ENCODE measurements at places on chromosomes 1 and 21.

GRCh38 chr1:3671371-3672180, 19.3 kb downstream of the TP73 start:
- DNase-seq = no peak

DNA sequence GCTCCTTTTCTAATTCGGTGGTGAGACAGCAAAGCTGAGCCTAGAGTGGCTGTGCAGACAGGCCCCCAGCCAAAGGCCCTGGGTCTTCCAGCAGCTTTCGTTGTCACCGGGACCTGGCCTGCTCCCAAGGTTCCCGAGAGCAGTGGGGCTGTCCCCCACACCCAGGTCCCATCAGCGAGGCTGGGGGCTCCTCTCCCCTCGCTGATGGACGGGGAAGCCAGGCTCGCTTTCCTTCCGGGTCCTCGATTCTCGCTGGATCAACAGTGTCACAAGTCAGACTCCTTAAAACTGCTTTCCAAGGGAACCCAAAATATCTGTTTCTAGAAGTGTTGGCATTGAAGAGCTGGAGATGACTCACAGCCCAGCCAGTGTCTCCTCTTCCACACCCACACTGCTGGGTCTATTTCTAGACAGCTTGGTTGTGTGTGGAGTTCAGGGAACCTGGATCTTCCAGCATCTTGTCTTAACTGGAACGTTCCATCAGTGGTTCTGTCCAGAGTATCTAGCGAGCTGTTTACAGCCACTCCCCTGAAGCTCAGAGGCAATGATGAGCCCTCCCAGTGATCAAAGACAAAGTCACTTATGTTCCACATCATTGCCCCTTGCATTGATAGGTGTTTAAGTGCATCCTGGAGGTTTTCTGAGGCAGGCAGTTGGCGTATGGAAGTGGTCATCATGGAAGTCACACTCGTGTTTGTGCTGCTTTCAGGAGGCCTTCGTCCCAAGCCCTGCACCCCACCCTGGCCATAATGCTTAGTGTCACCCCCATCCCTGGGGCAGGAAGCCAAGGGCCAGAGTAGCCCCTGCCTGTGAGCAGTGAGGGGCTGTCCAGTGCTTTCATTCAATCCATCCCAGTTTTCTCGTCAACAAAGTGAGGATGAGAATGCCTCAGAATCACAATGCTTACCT, 35.2 kb downstream of the RRP1 start:
- DNase-seq = no peak

GRCh38 chr1:97304366-97304765, 582.8 kb downstream of the PTBP2 start:
- no peak for DNase-seq

DNA sequence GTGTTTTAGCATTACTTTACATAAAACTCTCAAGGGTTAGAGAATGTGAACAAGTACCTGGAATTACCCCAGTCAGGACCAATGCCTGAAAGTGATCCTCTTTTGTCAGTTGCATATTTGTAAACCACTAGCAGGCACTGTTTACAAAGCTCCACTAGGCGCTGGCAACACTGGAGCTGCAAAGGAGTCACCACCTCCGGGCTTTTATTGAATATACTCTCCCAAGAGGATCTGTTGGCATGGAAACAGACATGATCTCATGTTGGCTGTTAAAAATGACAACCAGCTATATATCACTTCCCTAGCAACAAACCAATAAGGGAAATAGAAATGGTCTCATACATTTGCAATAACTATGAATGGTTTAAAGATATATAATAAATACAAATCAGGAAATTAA, 116.0 kb downstream of the TTLL7 start:
- no peak for DNase-seq

- no peak for DNase-seq
These were observed 9.5 kb downstream of the CD5L start for GRCh38 chr1:157831968-157832626.

GRCh38 chr1:37892151-37893047, 33.0 kb upstream of the MTF1 start:
- no peak for DNase-seq

DNA sequence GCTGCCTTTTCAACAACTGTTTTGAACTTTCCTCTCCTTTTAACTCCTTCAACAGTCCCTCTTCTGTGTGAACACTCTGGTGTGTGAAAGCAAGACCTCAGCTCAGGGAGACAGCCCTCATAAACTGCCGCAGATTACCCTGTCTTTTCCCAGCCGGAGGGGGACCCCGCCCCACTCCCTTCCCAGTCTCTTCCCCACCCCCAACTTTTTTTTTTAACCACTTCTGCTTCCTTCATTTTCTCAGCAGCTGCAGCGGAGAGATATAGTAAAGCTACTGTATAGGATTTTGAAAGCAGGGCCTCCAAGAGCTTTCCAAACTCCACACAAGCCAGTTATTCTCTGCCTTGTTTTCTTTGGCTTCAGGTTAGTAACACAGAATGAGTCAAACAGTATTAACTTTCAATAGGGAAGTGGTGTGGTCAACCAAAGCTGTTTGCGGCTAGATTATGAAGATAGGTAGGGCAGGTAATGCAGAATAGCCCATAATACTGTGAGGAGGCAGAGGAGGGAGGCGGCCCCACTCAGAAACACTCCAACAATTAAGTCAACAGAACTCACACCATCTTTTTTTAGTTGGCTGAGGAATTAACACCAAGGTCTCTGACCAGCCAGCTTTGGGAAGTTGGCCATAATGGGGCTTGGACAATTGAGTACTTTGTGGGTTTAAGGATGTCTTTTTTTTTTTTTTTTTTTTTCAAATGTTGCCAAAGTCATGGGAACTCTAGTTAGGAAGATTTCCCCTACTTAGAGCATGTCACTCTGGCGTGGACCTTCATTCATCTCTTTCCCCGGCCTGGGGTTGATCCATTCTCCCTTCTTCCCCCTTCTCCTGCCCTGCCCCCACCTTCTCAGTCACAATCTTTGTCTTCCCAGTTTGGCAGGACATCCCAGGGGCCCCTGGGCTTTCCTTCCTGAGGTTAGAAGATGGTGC, 177.0 kb downstream of the CLIC6 start:
- no peak for DNase-seq

DNA sequence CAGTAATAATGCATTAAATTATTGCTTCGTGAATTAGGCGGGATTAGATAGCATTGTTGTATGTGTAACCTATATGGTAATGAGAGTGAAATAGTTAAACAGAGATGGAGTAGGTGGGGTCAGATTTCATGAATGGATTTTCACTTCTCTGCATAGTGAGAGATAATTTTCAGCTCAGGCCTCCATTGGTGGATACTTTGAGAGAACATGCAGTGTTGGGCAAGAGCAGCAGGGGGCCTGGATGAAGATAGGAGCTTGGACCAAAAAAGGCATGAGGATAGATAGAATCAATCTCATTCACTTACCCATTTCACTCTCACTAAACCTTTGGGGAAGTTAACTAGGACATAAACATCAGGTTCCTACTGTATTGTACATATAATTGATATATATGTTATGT, 39.5 kb upstream of the C1orf87 start:
- no peak for DNase-seq

GRCh38 chr21:44064852-44065403, 42.3 kb upstream of the PWP2 start:
- DNase-seq = no peak

DNA sequence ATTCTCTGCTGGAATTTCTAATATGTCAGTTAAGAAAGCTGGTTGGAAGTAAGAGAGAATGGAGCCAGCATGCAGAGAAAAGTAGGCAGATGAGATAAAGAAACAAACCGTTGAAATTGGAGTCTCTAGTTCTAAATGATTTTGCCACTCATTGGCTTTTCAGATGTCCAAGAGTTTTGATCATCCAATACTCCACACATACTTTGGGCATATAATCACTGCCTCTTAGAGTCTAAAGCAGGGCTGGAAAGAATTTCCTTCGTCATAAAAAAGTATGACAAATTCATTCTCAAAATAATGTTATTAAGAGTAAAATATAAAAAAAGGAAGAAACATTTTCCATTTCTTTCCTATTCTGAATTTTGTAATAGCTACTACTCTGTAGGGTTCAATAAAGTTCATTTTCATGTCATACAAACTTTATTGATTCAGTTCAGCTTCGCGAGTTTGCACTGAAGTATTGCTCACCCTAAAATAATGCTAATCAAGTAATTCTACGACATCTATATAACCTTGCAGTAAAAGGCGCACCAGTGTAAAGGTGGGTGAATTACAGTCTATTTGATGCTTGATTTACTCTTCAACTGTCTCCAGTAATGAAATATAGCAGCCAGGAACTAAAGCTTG, 1556.6 kb downstream of the NCAM2 start:
- DNase-seq = no peak

- DNase-seq = no peak
These were observed 125.6 kb downstream of the CACNA1E start for GRCh38 chr1:181608948-181609347.

DNA sequence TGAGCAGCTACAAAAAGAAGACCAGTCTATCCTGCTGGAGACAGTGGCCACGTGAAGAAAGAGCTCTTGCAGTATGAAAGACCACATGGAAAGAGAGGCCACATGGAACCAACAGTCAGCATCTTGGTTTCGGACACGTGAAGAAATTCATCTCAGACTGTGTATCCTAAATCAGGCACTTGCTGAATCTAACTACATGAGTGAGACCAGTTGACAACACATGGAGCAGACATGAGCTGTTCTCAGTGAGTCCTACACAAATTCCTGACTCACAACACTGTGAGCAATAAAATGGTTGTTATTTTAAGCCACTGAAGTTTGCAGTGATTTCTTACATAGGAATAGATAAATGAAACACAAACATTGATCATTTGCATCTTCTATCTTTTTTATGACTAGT, 2.4 kb upstream of the TAF1A start:
- no peak for DNase-seq

- DNase-seq = no peak
These were observed 689.5 kb upstream of the NCAM2 start for GRCh38 chr21:20308586-20309315.

DNA sequence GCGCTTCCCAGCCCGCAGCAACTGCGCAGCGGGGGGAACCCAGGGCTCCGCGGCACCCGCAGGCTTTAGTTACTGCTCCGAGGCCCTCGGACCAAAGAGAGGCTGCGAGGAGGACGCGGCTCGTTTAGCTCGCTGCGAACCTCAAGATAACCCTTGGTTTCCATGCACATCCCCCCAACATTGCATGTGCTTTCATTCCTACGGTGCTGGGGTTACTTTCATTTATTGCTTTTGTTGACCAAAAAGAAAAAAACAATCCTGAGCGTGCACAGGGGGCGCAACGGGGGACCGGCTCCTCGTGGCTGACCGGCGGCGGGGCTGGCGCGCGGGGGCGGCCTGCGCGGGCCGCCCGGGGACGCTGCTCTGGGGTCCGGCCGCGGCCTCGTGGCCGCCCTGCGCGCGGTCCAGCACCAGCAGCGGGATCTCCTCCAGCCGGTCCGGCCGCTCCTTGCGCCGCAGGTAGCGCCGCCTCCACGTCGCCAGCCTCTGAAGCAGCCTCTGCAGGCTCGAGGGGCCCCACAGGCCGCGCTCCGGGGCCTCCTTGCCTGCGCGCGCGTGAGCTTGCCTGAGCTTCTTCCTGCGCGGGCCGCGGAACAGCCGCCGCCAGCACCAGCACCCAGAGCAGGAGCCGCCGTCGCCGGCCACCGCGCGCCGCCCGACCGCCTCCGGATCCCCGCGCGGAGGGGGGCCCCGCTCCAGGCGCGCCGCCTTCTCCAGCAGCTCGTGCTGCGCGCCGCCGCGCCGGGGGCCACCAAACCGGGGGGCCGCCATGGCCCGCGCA, 77.4 kb downstream of the DESI2 start:
- DNase-seq = no peak

GRCh38 chr1:151043163-151043562, 4.4 kb upstream of the C1orf56 start:
- DNase-seq = no peak

DNA sequence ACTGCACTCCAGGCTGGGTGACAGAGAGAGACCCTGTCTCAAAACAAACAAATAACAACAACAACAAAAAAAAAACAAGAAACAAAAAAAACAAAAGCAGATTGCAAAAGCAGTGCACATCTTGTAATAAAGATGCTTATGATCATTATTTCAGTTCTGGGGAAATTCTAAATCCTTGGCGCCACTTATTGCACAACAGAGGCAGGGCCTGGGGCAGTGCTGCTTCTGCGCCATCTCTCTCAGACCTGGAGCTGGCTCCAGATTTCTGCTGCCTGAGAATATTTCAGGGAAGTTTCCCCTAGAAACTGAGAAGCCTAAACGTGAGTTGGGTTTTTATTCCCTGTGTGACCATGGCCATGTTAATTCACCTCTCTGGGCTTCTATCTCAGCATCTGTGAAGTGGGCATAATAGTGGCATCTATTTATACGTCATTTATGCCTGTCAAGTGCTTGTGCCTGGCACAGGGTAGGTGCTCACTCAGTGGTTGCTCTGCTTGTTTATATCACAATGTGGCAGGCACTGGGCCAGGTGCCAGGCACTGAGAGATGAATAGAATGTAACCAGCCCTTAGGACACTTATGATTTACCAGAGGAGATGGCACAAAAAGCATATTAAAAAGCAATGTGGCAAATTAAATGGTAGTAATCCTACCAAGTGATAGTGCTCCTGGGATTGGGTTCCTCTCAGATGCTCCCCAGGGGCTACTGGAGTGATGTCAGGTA, 67.9 kb downstream of the MDM4 start:
- DNase-seq = no peak

DNA sequence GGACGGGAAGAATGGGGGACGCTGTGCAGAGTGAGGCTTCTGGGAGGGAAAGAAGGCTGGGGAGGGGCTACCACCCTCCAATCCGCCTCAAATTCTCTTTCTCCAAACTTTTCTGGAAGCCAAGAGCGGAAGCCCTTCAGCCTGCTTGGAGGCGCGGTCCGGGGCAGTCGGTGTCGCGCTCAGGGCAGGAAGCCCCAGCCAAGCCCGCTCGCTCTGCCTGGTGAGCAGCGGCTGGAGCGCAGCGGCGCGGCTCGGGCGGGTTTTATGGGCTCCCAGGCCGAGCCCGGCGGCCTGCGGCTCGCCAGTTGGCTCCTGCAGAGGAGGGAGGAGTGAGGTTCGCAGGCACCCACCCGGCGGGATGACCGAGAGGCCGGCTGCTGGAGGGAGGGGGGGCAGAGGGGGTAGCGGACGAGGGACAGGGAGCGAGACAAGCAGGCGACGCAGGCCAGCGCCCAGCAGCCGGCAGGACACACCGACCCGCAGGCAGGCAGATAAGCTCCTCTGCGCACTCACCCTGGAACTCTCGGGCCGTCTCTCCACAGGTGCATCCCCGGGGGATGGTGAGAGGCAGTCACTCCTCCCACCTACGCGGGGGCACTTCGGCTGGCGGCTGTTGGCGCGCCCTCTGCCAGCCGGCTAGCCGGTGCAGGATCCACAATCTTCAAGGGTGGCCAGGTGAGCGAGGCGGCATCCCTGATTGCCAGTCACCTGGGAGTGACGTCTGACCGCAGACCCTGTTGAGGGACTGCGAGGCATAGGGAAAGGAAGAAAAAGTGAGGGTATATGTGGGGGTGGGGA, at the start of gene AVPR1B:
Gene AVPR1B (minus strand): TSS at position 238 of the 798 bp plus-strand sequence. CDS start 498 bp downstream, outside the sequence.
- DNase-seq = peak; percentile 50
